T-cell (primary cell): ENCODE measurements at places on chromosomes 16 and 17.

DNA sequence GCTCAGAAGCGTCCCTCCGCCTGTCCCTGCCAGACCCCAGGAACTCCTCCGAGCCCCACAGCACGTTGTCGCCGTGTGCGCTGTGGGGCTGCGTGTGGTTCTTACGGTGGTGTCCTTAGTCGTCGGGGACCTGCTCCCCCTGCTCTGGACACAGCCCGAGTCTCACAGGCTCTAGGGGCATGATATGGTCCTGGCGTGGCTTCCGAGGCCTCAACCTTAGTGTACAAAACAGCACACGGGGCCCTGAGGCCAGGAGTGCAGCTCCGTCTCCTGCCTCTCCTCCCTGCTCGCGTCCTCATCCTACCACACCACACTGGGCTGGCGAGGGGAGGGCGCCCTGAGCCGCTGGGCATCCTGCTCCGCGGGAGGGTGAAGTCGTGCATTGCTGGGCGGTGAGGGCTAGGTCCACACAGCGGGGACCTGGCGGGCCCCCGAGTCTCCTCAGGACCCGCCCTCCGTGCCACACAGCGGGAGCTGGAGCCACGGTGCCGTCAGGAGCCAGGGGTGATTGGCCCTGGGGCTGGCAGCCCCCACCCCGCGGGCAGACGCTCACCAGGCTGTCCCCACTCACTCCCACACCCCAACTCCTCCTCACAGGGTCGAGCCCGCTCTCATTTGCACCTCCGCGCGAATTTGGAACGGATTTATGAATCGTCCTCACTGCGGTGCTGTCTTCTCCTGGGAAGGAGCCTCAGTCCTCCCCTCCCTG, 1.2 kb upstream of the MAFG start:
- DNase-seq, result no peak

DNA sequence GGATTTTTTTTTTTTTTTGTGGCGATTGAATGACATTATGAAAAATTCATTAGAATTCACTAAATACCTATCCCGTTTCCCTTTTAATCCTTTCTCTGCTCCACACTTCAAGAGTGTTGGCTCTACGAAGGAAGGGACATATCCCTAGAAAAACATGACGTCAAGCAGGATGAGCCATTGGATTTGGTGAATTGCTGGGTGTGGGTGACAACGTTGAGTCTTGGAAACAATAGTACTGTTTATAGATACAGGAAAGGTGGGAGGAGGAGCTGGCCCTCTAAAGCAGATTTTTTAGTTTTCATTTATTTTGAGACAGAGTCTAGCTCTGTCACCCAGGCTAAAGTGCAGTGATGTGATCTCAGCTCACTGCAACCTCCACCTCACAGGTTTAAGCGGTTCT, 167.6 kb upstream of the FAM20A start:
- no peak for DNase-seq

DNA sequence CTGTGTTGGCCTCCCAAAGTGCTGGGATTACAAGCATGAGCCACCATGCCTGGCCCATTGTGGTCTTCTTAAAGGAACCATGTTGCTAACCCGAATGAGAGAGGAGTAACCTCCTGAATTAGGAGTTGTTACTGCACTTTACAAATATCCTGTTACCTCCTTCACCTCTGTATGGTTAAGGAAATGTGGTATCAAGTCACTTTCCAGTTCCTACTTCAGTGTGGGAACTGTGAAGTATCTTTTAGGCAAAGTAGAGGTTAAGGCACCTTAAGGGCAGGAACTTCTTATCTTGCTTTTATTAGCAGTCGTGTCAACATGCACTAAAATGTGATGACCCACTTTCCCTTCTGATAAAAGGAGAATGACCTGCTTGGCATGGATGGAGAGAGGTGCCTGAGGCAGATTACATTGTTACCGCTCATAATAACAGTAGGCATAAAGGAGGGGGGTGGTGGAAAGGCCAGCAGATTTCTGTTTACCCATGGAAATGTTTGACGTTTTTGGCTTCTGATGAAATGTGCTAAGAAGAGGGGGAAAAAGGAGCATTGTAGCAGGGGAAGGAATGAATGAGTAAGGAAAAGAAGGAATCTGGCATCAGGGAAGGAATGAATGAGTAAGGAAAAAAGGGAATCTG, 28.5 kb downstream of the FTO start:
- DNase-seq, result no peak

DNA sequence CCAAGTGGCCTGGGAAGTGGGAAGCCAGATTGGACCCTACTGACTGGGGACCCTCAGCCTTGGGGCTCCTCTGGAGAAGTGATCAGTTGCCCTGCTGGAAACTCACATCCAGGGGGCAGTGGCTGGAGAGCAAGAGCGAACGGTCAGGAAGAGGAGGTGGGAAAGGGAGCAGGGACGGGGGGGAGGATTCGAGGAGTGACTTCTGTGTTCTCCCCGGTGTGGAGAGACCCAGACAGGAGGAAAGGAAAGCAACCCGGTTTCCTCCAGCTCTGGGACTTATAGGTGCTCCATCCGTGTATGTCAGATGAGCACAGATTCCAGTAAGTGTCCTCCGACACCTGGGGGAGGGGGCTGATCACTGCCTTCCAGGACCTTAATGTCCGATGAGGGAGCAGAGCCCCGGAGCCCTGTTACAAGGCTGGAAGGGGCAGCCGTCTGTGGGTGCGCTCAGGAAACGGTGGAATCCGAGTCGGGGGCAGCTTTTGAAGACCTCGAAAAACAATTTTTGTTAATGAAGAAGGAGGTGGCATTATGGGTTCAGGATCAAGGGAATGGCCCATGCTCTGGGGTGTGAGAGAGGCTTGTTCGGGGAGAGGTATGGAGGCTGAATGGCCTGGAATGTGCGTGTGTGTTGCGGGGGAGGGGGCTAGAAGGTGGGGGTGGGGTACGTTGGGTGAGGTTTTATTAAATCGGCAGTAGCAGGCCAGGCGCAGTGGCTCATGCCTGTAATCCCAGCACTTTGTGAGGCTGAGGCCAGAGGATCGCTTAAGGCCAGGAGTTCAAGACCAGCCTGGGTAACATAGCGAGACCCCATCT, 34.8 kb upstream of the NDRG4 start:
- no peak for DNase-seq

DNA sequence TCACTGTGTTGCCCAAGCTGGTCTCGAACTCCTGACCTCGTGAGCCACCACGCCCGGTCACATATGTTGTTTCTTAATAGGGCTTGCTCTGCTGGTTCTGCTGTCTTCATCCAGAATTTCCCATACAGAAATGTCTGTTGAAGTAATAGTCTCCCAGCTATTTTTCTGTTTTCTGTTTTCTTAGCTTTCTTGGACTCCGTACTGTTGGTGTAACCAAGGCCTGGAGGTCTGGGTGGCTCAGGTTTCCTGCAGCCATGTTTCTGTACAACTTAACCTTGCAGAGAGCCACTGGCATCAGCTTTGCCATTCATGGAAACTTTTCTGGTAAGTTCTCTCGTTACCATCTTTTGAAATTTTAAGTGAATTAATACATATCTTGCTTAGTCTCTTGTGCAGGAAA, 2.8 kb downstream of the SF3B3 start:
- DNase-seq, result no peak

DNA sequence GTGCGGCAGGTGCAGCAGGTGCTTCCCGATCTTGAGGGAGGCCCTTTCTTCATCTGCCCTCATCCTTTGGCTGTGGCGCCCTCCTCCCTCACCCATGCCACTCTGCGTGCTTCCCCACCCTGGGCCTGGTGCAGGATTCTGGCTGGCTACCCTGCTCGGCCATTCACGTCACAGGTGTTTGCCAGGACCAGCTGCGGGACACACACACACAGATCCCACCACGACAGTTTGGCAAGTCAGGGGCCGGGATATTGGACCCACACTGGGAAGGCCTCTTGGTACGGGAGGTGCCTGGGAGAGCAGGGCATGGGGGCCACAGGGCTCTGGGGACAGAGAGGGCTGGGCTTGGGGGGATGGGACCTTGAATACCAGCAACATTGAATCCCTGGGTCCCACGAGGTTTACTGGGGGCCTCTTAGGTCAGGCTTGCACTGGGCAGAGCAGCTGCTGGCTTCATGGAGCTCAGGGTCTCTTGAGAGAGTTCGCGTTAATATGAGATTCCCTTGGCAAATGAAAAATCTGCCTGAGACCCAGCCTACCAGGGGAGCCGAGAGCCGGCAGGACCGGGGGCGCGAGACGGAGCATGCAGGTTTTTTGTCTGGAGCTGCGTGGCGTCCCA, 15.1 kb downstream of the ADCY7 start:
- DNase-seq, result no peak

GRCh38 chr16:67514382-67514828, 14.2 kb upstream of the RIPOR1 start:
- DNase-seq, result peak; percentile 57

DNA sequence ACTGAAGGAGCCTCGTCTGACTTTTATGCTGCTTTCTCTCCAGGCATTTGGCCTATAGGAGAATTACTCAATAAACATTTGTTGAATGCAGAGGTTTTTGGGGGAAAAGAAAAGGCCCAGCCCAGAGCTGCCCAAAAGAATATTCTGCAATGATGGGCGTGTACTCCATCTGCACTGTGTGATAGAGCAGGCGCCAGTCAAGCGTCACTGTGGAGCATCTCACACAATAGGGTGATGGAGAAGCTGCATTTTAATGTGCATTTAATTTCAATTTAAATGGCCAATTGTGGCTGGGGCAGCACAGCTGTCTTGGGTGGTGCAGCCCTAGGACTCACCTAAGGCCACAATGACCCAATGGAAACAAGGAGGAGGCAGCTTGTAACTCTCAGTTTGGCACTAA, 20.6 kb downstream of the GLYR1 start:
- no peak for DNase-seq

GRCh38 chr17:49469831-49470810, 25.0 kb upstream of the NGFR start:
- DNase-seq, result no peak

DNA sequence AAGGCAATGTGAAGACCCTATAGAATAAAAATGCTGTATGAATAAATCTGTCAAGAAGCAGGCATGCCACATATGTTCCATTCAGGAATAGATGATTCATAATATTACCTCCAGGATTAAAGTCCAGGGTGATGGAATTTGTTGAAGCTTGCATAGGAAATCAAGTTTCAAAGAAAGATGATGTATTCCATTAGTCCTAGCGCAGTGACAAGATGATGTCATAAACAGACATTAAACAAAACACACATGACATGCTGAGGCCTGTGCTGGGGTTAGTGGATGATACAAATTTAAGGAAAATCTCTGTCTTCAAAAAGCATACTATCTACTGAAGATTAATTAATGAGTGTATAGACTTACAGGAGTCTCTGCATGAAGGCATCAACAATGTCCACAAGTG, 1025.2 kb downstream of the CDH11 start:
- no peak for DNase-seq

GRCh38 chr16:9412915-9413264, 321.4 kb downstream of the HAPSTR1 start:
- no peak for DNase-seq

GRCh38 chr16:11396241-11397048, 51.2 kb downstream of the RMI2 start:
- peak; percentile 49 for DNase-seq

- DNase-seq, result no peak
These were observed 141.4 kb downstream of the TMEM132E start for GRCh38 chr17:34720760-34721159.

- DNase-seq, result peak; percentile 76
These were observed 38.8 kb downstream of the WSB1 start for GRCh38 chr17:27332485-27333409.

- DNase-seq, result no peak
These were observed 27.0 kb downstream of the RMI2 start for GRCh38 chr16:11372073-11372828.

DNA sequence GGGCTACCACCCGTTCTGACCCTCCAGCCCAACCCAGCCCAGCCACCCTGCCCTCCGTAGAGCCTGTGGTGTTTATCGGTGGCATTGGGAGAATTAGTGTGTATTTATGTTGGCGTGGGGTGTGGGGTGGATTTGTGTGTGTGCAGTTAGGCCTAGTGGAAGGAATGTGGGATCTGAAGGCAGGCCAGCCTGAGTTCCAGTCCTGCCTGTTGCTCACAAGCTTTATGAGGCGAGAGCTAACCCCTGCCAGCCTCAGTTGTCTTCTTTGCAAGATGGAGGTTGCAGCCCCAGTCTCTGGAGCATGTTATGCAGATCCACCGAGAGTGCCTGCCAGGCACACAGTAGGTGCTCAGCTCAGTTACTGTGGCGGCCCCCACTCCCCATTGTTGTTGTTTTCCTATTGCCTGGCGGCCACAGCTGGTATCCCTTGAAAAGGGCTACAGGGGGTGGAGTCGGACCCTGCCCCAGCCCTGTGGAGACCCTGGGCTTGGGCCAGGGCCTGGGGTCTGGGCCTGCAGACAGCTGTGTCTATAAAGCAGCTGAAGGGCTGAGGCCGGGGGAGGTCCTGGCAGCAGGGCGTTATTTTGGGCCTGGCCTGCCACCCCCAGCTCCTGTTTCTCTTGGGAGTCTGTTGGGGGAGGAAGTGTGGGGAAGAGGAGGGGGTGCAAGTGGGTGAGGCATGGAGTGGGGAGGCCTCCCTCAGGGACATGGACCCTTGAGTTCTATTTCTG, 5.1 kb downstream of the ERBB2 start:
- no peak for DNase-seq

DNA sequence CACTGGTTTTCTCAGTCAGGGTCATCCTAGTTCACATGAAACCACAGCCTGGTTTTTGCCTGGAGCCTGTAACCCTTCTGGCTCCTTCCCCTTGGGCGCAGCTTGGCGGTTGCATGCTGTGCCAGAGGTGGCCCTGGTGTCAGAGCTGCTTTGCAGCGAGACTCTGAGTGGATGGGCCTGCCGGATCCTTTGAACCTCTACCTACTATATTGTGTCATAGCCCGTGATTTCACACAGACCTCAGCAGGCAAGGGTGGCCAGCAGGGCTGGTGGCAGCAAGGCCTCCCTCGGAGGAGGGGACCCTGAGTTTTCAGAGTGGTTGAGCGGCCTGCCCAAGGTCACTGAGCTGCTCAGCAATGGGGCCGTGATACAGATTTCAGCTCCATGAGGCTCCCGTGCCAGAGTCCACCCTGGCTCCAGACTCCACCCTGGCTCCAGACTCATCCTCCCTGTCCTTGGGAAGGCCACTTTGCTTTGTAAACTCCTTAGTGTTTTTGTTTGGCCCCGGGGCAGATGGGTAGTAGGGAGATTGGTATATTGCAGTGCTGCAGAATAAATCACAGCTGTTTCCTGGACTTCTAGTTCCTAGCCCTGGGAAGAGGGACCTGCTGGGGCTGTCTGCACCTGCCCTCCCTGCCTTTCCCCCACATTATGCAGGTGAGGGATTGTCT, 9.7 kb downstream of the MPRIP start:
- no peak for DNase-seq

- DNase-seq, result no peak
These were observed 23.3 kb upstream of the MAF start for GRCh38 chr16:79623824-79624223.

- no peak for DNase-seq
These were observed 8.1 kb upstream of the NAGLU start for GRCh38 chr17:42527932-42528331.

GRCh38 chr17:82118815-82119380, 20.9 kb upstream of the FASN start:
- DNase-seq, result no peak

GRCh38 chr17:59423137-59423724, 91.8 kb downstream of the YPEL2 start:
- no peak for DNase-seq
